HCT116 (cell line): ENCODE measurements at places on chromosomes 6 and 20. TPM values are rescaled to one million over a fixed set of nuclear protein-coding genes. Genes with fewer than 3 reads are reported as not detected.

Gene ANKEF1
- 15.8 TPM for total RNA-seq

Gene NKAIN2
- not detected for total RNA-seq

Gene BPIFB2
- total RNA-seq = 0.15 TPM

Gene GRM1
- not detected for total RNA-seq

Gene ZNF391
- 1.1 TPM for total RNA-seq

DNA sequence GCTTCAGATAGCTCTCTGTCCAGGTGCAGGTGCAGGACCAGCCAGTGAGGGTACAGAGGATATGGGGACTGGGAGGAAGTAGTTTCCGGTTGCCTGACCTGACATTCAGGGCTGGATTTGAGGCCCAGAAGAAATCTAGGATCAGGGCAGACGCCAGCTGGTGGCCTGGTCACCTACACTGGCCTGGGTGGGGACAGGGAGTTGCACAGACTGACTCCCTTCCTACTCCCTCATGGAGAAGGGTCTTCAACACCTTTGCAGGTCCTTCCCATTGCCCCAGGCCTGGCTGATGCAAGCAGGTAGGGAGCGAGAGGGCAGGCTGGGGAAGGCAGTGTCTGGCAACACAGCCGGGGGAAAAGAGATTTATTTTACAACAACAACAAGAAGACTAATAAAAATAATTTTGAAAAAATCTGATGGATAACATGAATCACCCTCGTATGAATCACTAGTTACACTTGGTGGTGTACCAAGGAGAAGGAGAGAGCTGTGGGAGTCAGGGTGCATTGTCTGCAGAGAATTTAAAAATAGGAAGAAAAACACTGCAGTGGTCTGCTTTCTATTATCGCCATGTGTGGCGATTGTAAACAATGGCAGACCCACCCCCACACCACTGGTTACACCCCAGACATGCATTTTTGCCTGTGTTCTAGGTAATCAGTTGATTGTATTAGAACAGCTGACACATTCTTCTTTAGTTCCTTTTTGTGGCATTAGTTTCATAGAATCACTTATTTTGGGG, 62.3 kb upstream of the SNX9 start:
- no peak for DNase-seq

- no peak for DNase-seq
These were observed 526.8 kb downstream of the CD83 start for GRCh38 chr6:14644381-14644780.

- no peak for DNase-seq
These were observed 183.1 kb downstream of the DTNBP1 start for GRCh38 chr6:15479761-15480160.

- no peak for DNase-seq
These were observed 113.7 kb downstream of the DLL1 start for GRCh38 chr6:170176898-170177771.

DNA sequence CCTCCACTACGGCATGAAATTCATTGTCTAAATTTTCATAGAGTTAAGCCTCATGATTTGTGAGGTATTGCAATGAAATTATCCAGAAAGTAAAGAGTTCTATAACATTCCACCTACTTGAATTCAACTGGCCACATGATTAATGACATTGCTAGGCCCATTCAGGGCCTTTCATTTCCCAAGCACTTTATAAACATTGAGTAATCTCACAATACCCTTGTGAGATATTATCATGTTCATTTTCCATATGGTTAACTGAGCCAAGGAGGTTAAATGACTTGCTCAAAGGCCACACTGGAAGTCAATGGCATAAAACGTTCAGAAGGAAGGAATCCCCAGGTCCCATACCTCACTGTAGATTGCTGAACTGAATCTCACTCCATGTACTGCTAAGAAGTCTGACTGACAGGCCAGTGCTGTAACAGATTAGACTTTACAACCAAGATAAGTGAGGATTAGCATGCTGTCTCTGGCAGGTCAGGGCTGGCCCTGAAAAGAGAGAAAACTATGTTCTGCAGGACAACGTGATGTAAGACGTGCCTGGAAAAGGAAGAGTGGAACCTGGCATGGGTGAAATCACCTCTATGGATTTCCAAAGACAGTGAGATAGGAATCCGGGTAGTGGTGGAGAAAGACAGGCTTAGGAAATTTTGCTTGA, 75.9 kb upstream of the SPACA1 start:
- DNase-seq = no peak

GRCh38 chr6:43286980-43287716, 10.9 kb upstream of the SLC22A7 start:
- DNase-seq = no peak

DNA sequence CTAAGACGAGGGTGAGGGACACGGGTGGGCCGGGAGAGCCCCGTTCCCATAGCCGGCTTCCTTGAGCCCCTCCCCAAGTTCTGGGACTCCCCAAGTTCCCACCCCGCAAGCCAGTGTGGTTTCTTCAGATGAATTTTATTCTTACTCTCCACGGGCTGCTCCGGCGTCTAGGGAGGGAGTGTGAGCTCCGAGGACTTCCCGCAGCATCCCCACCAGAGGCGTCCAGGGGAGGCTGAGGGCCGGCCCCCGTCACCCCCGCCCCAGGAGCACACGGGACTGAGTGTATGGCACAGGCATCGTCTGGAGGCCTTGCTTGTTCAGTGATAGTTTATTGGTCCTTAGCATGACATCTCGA, 10.0 kb upstream of the SLC4A11 start:
- no peak for DNase-seq
